ENCODE measurements at places on chromosomes 6 and 20.
A peak's percentile ranks its signal among the peaks of the same experiment; 100 is the strongest.

DNA sequence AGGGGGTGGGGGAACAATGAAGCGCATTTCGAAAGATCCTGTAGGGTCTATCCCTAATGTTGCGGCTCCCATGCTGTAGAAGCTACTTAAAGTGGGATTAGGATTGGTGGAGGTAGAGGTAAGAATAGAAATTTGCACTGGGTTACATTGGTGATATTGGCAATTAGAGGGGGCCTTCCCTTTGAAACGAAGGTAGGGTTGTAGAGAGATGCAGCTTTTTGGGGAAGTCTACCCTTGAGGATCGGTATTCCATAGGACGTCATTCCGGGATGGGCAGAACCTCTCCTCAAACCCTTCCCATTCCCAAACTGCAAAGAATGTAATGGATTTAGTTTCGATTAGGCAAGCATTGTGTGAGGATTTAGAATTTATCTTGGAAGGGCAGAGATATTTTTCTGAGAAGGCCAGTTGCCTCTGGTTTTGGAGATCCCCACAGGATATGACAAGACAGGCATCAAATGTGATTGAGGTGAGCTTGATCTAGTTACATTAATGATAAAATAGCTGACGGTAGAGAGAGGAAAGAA lies 5.4 kb upstream of the ZNFX1 start:
- DNase-seq = no peak

DNA sequence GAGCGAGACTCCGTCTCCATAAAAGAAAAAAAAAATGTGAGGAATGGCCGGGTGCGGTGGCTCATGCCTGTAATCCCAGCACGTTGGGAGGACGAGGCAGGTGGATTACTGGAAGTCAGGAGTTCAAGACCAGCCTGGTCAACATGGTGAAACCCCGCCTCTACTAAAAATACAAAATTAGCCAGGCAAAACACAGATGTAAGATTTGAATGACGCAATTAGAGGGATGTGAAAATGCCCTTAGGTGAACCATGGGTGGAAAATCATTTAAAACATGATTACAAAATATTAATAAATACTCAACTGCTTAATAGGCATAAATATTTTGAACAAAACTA lies 20.9 kb downstream of the COL9A3 start:
- no peak for DNase-seq

GRCh38 chr6:30101444-30102413 lies 11.2 kb downstream of the TRIM31 start:
- peak; percentile 48 for DNase-seq

DNA sequence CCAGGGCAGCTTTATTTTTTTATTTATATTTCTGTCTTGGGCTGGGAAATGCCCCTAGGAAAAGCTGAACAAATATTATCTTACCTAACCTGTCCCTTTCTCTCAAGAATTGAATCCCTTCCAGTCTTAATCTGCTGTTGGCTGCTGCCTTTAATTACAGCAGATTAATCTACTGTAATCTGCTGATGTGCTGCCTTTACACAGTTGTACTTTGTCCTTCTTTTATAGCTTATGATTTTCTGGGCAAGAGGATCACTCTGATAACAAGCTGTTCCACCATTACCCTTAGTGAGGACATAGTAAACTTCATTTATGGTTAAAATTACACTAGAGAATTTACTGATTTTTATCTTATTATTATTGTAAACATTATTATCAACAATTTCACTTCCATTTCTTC lies 234.5 kb upstream of the MAN1A1 start:
- DNase-seq = no peak

- no peak for DNase-seq
Observed at GRCh38 chr6:119637768-119638167, 288.2 kb upstream of the MAN1A1 start.

GRCh38 chr20:46308258-46309157 lies at the start of gene CDH22:
Gene CDH22 (minus strand): TSS chr20:46308498. CDS start chr20:46251294, 57,204 bp downstream.
- peak; percentile 23 for DNase-seq

- no peak for DNase-seq
Observed at GRCh38 chr6:124226396-124226795, 422.7 kb downstream of the NKAIN2 start.

DNA sequence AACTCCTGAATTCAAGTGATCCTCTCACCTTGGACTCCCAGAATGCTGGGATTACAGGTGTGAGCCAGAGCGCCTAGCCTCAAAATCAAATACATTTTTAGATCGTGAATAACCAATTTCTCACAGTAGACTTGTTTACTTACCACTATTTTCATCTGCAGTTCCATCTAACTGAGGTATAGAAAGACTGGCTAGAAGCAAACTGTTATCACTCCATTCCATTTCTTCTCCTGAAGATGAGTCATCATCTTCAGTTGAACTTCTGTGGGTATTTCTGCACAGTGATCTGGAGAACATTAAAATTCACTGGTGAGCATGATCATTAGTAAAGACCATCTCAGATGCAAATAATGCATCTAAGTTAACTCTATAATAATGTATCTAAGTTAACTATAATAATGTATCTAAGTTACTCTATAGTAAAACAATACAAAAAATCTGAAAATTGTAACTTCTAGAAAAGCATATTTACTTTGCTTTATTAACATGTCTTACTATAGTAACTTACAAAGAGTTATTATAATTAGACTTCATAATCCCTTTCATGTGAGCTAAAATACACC lies 105.4 kb downstream of the REV3L start:
- DNase-seq = no peak

DNA sequence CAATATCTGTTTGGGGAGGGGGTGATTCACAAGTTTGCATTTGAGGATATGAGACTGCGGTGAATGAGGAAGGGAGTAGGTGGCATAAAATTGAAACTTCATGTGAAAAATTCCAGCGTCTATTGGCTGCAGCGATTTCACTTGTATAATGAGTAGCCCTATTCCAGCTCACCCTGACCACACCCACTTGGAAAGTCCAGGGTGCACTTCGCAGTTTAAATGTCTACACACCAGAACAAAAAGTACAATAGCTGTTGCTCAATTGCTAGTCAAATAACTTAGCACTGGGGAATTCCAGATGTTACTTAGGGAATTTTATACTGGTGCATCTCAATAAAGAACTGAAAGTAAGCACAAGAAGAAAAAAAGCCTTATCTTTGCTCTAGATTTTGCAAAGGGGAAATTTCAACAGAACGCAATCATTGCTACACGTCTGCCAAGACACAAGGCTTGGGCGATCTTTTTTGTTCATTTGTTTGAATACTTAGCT lies 6.3 kb downstream of the TNFAIP3 start:
- DNase-seq = no peak

- DNase-seq = no peak
Observed at GRCh38 chr20:13199279-13199678, 21.8 kb upstream of the ISM1 start.

DNA sequence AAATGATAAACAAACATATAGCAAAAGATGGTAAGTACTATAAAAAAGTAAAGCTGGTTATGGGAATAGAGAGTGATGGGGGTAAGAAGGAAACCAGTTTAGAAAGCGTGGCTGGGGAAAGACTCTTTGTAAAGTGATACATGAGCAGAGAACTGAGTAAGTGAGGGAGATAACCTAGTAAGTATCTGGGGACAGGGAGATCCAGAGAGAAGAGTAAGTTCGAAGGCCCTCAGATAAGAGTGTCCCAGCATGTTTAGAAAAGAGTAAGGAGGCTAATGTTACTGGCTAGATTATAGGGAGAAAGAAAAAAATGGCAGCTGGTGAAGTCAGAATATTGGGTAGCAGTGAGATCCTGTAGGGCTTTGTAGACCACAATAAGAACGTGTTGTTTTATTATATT lies 50.7 kb upstream of the HBS1L start:
- no peak for DNase-seq

DNA sequence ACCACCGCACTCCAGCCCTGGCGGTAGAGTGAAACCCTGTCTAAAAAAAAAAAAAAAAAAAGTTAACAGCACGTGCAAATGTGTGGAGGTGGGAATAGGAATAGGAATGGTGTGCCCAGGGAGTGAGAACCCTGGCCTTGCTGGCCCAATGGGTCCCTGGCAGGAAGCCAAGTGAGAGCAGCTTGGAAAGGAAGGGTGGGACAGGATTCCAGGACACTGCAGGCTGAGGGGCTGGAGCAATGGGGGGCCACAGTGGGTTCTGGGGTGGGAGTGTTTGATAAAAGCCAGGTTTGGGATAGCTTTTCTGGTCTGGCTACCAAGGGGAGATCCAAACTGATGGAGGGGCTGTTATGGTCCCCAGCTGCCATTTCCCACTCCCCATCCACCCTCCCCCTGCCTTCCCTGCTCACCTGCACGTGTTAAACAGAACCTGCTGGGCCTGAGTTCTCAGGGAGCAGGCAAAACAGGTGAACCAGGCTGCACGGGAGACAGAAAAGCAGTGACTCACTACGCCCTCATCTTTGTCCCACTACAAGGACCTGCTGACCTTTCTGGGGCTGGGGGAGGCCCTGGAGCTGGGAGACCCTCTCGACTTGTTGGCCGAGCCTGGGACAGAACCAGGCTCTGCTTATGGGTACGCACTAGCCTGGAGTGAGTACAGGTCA lies 3.3 kb downstream of the SUN5 start:
- no peak for DNase-seq

DNA sequence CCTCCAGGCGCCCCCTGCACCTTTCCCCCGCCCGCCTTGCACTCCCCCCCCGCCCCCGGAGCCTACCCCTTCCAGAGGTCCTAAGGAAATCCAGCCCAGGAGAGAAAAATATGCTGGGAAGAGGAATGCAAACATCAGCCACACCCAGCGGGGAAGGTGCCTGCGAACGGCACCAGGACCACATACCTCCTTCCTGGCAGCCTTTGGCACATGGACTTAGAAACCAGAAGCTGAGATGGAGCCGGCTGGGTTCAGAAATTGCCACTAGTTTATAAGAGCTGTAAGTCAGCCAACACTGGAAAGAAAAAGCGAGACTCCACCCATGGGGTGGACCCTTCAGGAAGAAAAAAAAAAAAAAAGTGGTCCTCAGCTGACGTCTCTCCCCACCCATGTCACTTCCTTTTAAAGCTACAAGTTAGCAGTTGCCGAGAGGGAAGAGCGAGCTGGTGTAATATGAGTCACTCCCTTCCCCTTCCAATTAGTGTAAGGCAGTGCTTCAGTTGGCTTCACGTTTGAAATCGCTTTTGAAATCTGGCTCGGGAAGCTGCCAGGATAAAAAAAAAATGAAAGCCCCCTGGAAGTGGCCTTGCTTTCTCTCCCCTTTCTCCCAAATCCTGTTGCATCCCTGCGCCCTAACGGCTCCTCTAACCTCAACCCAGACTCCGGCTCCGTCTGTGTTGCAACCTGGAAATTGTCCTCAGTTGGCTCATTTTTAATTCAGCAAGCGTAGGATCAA lies at the start of gene AGPAT4:
TSS of gene AGPAT4 (minus strand) at position 310 of the 736 bp plus-strand sequence. CDS start 41,848 bp downstream, outside the sequence.
- peak; percentile 62 for DNase-seq

- no peak for DNase-seq
Observed at GRCh38 chr6:19836799-19837510, at the start of gene ID4. Gene ID4 (plus strand): TSS chr6:19837370. CDS start chr6:19837755, 385 bp downstream.

DNA sequence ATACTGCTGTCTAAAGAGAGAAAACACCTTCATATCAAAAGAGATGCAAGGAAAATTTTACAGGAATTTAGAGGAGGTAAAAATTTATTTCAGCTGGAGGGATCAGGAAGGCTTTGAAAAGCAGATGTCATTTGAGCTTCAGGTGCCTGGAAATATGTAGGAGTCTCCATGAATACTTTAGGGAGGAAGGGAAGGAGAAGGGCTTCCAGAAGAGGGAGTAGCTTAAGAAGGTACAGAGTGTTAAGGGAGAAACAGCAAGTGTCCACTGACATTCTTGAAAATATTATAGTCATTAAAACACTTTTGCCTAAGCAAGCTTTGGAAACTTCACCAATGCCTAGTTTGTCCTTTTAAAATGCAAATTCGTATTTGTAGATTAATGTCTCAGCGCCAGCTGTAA lies 27.2 kb downstream of the L3MBTL3 start:
- no peak for DNase-seq

DNA sequence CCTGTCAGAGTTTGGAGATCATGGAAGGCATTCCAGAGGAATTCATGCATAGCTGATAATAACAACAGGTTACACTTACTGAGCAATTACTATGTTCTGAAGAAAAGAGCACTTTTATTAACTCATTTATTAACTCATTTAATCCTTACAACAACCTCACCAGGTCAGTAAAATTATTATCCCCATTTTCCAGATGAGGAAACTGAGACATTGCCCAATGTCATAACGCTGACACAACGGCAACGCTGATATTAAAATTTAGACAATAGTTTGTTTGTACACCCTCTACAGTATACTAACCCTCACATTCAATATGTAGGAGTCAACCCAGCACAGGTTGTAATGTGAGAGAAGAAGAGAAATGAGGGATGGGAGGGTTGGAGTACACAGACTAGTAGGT lies 105.0 kb downstream of the RNGTT start:
- DNase-seq = no peak

- peak; percentile 37 for DNase-seq
Observed at GRCh38 chr20:3092611-3093379, 8.3 kb upstream of the AVP start.

DNA sequence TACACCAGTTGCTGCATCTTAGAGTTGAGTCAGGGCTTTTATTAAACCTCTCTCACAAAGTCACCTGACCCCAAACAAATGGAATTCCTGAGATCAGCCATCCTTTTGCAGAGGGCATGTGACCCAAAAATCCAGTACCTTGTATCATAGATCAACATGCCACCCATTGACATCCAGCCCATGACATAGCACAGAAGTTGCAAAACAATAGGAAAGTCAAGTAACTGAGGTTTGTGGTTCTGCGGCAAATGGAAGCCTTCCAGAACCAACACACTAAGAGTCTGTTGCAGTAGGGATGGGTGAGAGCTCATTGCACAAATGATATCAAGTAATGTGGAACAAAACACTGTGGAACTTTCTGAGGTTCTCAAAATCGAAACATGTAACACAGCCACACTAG lies 111.2 kb downstream of the PDE7B start:
- no peak for DNase-seq
